ENCODE measurements at places on chromosomes 12 and 14. TPM values are rescaled to one million over a fixed set of nuclear protein-coding genes. Genes with fewer than 3 reads are reported as not detected.

Gene GIT2
- total RNA-seq = 31.4 TPM

Gene DPPA3
- not detected for total RNA-seq

Gene CD163L1
- 9.8 TPM for total RNA-seq

Gene NGB
- total RNA-seq = 0.31 TPM

Gene GNPNAT1
- total RNA-seq = 34.5 TPM

- no peak for DNase-seq
These were observed 60.3 kb upstream of the SYT1 start for GRCh38 chr12:78804262-78804661.

DNA sequence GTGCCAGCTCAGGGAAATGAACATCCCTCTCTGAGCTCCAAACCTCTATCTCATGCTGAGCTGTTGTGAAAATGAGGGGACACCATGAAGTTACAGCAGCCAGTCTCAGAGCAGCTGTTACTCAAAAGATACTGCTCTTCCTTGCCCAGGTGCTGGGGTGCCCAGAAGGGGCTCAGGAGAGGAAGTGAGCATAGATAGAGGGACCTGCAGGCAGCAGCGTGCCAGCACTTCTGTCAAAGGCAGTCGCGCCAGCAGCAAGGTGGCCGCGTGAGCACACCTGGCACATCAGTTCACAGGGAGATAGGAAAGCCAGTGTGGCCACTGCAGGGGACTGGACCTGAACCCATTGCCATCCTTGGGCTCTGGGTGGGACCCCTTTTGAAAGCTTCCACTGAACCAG lies 27.8 kb downstream of the C14orf132 start:
- peak; percentile 4 for DNase-seq

DNA sequence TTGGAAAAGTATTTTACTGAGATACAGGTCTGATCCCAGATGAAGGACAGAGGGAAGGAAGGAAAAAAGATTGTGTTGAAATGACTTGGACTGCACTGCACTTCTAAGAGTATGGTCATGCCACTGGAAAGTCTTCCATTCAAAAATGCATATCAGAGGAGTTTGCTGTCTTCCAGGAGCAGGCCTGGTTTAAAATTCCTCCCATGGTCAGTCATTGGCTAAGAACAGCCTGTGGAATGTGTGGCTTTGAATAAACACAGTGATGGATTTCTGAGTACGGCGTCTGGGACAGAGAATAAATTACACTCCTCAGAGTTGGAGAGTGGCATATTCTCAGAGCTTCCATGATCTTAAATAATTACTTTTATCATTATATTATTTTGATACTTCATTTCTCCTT lies 245.8 kb upstream of the PDZRN4 start:
- DNase-seq = no peak

GRCh38 chr14:55850825-55851241 lies 267.4 kb upstream of the PELI2 start:
- no peak for DNase-seq

GRCh38 chr14:33767586-33768457 lies 183.1 kb downstream of the EGLN3 start:
- DNase-seq = no peak

GRCh38 chr14:83120187-83120586 lies 1586.5 kb upstream of the SEL1L start:
- no peak for DNase-seq

- no peak for DNase-seq
These were observed 388.9 kb downstream of the PCNX1 start for GRCh38 chr14:71296184-71296583.

GRCh38 chr14:104023325-104024055 lies 62.0 kb upstream of the ASPG start:
- DNase-seq = no peak

DNA sequence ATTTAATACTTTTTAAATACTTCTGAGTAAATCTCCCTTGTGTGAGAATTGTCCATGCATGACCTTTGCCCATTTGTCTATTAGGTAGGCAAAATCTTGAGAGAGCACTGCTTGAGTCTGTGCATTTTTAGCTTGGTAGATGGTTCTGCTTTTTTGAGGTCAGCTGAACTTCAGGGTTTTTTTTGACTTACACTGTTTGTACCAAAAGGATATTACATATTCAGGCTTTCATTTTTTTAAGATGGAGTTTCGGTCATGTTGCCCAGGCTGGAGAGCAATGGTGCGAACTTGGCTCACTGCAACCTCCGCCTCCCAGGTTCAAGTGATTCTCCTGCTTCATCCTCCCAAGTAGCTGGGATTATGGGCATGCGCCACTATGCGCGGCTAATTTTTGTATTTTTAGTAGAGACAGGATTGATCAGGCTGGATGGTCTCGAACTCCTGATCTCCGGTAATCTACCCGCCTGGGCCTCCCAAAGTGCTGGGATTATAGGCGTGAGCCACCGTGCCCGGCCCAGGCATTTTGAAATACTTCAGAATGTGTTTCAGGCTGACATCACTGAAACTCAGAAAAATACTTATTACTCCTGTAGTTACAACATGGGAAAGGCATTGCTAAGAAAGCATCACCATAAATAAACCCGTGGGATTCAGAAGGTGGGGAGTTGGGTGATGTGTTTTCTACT lies 11.1 kb downstream of the RASSF3 start:
- no peak for DNase-seq
